ENCODE measurements at places on chromosomes 3 and 15. TPM values are rescaled to one million over a fixed set of nuclear protein-coding genes. Genes with fewer than 3 reads are reported as not detected.

DNA sequence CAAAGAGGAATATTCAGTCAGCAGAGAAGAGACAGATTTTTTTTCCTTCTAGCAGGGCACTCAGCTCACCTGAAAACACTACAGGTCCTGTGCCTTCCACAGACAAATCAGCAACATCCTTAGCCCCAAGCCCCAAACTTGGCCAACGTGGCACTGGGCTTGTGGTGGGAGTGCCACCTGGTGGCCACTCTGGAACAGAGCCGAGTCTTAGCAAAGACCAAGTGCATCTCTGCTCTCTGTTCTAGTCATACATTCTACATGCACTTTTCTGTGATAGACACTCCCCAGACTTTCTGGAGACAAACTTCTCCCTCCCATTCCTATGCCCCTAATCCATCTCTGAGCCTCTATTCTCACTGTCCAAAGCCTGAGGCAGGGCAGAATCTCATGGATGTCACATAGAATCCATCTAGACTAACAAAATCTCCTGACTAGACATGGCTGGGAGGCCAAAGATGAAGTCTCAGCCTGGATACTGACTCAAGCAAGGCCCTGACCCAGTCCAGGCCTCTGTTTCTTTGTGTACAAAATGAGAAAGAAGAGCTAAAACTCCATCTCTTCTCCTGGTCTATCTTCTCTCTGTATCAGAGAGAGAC is 5.1 kb upstream of the SEMA7A start:
- peak; percentile 82 for DNase-seq

DNA sequence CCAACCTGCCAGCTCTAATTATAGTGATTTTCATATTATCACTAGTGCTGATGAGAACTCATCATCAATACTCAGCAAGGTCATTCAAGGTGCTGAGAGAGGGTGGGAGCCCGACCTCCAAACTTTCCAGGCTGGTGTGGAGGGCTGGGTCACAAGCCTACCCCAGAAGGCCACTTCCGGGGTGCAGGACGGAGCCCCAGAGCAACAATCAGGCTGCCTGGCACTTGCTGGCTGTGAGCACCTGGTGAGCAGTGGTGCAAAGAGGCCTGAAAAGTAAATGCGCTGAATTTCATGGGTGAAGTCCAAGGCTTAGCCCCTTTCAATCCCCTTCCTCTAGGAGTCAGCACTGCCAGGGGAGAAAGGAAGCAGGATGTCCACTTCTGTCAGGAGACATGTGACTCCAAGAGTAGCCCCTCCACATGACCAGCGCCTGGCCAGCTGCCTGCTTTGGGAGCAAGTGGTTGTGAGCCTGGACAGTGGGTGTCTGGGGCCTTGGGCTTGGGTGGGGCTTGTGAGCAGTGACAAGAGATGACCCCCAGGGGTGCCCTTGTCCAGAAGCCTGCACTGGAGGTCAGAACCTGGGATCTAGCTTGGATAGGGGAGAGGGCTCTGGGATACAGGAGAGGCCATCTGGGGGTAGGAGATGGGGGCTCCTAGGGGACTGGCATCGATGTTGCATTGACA is 165.0 kb upstream of the TLE3 start:
- no peak for DNase-seq

The SYNPR gene
- not detected for total RNA-seq

The GOLGA6L26 gene
- not detected for total RNA-seq

The EIF2A gene
- 135 TPM for total RNA-seq

The CSPG4 gene
- 27.8 TPM for total RNA-seq
